Activated naive CD8-positive, alpha-beta T cell treated with anti-CD3 and anti-CD28 coated beads, Interleukin-2, amount 50 U/mL, for 24 hours (primary cell): ENCODE measurements at places on chromosomes 2 and 18.

- no peaks in the 10 kb centered on the region for H3K4me1 ChIP-seq
- DNase-seq: no peak
- H3K36me3 ChIP-seq: no peaks in the 10 kb centered on the region
- no peak overlapping the region for H3K27ac ChIP-seq
- no peak overlapping the region for H3K4me3 ChIP-seq
Measured at GRCh38 chr2:6640621-6641015, 225.1 kb downstream of the CMPK2 start.

DNA sequence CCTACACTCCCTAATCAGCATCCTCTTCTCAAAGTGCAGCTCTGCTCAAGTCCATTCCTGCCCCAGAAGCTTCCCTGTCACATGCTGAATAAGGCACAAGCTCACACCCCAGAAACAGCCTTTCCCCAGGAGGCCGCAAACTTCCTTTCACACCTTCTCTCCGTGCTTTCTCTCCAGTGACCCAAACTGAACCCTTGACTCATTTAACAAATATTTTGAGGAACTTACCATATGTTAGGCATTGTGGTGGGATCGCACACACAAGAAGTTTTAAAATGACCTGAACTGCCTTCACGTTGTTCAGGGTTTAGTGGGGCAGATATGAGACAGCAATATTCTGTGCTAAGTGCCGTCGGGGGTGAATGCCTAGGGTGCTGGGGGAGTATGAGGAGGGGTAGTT lies 161.3 kb downstream of the INSIG2 start:
- H3K27ac ChIP-seq: no peak overlapping the region
- H3K4me1 ChIP-seq: no peaks in the 10 kb centered on the region
- DNase-seq: no peak
- H3K27me3 ChIP-seq: peaks cover 7% of the 10 kb centered on the region

GRCh38 chr2:213451542-213452239 lies 167.4 kb downstream of the SPAG16 start:
- H3K36me3 ChIP-seq: no peaks in the 10 kb centered on the region
- peaks cover 1% of the 10 kb centered on the region for H3K27me3 ChIP-seq
- H3K4me1 ChIP-seq: no peaks in the 10 kb centered on the region
- DNase-seq: no peak
- H3K4me3 ChIP-seq: no peak overlapping the region
- H3K27ac ChIP-seq: no peak overlapping the region

GRCh38 chr2:101740555-101740964 lies 43.1 kb downstream of the MAP4K4 start:
- H3K4me3 ChIP-seq: no peak overlapping the region
- H3K27ac ChIP-seq: no peak overlapping the region
- no peaks in the 10 kb centered on the region for H3K27me3 ChIP-seq
- H3K4me1 ChIP-seq: peaks cover 80% of the 10 kb centered on the region
